Stimulated activated CD8-positive, alpha-beta memory T cell treated with anti-CD3 and anti-CD28 coated beads, Interleukin-7, amount 100 ng/mL, for 4 hours (primary cell): ENCODE measurements at places on chromosomes 16 and 17.

GRCh38 chr17:77394540-77395295, 253.9 kb downstream of the SEC14L1 start:
- no peak for DNase-seq

GRCh38 chr16:82882982-82883835, 256.4 kb downstream of the CDH13 start:
- no peak for DNase-seq

GRCh38 chr16:77989846-77990245, 32.5 kb upstream of the CLEC3A start:
- DNase-seq: no peak

GRCh38 chr16:53852678-53853077, 148.7 kb downstream of the FTO start:
- DNase-seq: no peak

DNA sequence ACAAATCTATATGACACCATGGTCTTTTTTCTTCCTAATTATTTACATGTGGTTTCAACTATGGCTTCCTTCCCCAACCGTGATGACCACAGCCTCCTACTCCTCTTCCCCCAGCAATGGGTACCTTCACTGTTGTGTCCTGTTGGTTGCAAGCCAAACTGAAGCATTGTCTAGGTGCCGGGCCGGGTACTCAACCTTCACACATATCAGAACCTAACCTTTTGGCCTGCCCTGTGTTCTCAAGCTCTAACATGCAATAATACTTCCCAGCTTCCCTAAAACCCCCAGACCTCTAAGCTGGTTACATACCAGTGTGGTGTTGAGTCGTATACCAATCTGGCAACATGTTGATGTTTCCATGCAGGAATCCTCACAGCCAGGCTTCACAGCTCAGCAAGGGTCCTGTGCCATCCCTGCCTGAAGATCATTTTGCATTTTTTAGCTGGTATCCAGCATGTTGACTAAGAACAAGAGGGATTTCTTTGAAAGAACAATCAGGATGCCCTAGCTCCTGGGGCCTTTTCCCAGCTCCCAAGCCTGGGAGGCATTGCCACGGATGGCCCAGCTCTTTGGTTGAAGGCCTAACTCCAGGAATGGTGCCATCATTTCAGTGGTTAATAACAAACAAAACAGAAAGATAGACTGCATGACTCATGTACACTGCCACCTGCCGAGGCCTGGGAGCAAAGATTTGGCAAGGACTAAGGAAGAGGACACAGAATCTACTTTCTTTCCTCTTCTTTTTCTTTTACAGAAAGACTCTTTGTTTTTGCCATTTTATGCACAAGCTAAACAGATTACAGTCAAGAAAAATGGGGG, 373.7 kb upstream of the SALL1 start:
- no peak for DNase-seq

DNA sequence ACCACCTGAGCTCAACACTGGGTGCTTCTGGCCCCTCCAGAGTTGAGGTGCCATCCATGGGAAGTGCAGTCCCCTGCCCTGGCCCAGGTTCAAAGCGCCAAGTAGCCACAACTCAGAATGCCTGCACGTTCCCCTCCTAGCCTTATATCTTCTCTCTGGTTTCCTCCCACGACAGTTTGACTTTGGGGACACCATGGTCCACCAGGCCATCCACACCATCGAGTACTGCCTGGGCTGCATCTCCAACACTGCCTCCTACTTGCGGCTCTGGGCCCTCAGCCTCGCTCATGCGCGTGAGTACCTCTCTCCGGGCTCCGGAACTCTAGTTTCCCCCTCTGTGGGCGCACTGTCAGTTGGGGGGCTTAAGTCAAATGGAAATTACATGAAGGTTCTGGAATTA, 22.4 kb upstream of the NAGLU start:
- no peak for DNase-seq

GRCh38 chr16:77585379-77586251, 136.7 kb upstream of the NUDT7 start:
- no peak for DNase-seq

GRCh38 chr17:56866496-56866895, 32.5 kb downstream of the DGKE start:
- DNase-seq: no peak

DNA sequence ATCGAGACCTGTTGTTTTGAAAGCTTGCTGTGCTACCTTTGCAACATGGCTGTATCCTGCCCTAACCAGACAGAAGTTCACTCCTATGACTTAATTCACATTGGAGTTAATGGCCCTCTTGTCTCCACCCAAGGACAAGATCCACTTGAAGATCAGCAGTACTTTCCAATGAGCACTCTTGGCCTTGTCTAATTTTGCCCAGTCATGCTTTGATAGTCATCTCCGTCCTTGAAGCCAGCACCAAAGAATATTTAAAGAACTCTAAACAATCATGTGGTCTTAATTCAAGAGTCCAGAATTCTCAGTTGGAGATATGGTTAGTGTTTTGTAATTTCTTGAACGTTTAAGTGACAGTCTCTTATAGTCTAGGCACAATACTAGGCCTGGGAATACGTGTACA, 775.6 kb upstream of the EEF2KMT start:
- no peak for DNase-seq

GRCh38 chr17:53168413-53168812, 654.3 kb upstream of the KIF2B start:
- no peak for DNase-seq

DNA sequence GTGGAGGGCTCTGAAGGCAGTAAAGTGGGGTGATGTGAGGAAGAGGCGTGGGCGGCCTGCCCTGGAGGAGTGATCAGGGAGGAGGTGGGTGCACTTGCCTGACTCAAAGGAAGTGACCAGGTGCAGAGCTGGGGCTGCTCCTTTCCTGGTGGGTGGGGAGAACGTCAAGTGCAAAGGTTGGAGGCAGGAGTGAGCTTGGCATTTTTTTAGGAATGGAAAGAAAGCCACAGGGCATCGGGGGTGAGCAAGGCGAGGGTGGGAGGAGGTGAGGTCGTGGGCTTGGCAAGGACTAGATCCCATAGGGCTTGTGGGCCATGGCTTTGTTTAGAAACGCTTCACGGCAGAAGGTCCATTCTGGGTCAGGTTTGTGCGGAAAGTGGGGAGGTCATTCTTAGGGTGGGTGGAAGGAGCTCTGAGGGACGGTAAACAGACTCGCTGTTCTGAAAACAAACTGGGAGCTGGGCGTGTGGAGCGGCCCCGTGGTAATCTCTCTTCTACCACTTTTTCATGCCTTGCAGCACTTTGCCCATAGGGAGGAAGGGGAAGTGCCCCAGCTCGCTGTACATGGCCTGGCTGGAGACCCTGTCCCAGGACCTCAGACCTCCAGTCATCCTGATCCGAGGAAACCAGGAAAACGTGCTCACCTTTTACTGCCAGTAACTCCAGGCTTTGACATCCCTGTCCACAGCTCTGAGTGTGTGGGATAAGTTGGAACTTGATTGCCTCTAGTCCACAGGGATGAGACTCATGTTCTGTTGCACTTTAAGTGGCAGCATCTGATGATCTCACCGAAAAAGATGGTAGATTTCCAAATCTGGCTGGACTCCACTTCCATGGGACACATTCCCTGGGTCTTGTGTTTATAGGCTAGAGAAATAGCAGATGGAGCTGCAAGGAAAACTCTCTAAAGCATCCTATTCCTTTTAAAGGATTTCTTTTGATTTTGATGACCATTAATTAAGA, 18.9 kb upstream of the HERPUD1 start:
- DNase-seq: no peak

DNA sequence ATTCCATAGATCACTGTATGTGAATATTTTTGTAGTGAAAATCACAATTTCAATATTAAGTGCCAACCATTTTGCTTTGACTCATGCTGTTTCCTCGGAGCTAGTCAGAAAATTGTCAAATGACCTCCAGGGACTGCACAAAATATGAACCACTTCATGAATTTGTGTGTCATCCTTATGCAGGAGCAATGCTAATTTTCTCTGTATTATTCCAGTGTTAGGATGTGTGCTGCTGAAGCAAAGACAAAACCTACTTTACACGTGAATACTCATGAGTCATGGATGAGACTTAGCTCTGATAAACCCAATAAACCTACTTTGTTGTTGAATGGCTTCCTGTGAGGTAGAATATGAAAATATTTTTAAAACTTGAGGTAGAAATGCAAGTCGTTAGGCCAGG, 65.2 kb downstream of the SHCBP1 start:
- no peak for DNase-seq

DNA sequence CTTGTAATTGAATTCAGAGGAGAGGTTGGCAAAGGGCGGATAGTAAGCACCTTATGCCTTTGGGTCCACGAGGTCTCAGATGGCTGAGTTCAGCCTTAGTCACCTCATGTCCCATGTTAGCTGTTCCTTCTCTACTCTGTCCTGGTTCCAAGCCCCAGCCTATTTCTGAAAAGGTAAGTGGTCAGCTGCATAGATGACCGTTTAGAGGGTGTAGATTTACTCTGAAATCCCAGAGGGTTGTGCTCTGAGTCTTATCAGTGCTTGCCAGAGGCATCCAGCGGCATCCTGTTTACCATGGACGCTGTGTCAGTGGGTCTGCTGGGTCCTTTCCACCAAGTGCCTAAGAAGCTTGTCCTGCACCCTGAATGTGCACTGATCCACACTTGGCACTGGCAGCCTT, 1.9 kb downstream of the ZNF778 start:
- DNase-seq: no peak

DNA sequence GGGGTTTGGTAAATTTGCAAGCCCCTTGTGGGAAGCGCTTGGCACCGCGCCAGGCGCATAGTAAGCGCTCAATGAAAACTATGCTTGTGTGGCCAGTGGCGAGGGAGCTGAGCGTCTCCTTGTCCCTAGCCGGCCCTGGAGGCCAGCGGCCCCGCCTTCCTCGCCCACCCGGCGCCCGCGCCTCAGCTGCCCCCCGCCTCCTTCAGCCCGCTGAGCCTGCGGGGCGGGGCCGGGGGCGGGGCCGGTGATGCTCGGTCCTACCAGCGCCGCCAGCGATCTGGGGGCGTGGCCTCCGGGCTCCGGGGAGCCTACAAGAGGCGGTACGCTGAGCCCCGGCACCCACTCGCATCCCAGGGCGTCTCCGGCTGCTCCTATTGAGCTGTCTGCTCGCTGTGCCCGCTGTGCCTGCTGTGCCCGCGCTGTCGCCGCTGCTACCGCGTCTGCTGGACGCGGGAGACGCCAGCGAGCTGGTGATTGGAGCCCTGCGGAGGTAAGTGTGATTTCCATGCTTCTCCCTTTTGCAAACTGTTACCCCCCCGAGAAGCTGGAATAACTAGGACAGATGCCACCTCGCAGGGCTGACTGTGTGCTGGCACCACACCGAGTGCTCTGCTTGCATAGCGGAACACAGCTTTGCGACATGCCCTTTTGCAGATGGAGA, at the start of gene CRISPLD2:
Gene CRISPLD2, plus strand, starts transcription at position 342 of the 661 bp plus-strand sequence. CDS start 18,511 bp downstream, outside the sequence.
- peak; percentile 80 for DNase-seq

DNA sequence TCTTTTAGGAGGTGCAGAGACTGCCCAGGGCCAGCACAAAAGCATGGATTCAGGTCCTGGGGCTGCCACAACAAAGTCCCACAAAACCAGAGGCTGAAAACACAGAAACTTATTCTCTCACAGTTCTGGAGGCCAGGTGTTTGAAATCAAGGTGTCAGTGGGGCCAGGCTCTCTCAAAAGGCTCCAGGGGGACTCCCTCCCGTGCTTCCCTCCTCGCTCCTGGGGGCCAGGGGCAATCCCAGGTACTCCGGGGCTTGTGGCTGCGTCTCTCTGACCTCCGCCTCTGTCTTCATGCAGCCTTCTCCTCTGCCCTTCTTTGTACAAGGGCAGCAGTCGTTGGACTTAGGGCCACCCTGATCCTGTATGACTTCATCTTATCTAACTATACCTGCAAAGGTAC, 8.3 kb upstream of the RBFOX3 start:
- DNase-seq: no peak

DNA sequence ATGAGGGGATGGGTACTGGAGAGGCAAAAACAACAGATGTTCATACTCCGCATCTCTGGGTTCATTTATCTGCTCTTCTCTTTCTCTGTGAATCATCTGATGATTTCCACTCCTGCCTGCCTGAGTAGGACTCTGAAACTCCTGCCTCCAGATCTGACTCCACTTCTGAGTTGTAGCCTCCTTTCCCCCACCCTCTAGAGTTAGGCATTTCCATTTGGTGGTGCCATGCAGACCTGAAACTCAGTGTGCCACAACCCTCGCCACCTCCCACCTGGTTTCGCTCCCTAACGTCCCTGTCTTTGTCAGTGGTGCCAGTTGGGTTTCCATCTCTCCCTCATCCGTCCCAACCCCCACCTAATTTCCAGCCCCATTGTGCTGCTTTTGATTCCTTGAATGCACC, 126.2 kb downstream of the PRKCB start:
- DNase-seq: no peak

DNA sequence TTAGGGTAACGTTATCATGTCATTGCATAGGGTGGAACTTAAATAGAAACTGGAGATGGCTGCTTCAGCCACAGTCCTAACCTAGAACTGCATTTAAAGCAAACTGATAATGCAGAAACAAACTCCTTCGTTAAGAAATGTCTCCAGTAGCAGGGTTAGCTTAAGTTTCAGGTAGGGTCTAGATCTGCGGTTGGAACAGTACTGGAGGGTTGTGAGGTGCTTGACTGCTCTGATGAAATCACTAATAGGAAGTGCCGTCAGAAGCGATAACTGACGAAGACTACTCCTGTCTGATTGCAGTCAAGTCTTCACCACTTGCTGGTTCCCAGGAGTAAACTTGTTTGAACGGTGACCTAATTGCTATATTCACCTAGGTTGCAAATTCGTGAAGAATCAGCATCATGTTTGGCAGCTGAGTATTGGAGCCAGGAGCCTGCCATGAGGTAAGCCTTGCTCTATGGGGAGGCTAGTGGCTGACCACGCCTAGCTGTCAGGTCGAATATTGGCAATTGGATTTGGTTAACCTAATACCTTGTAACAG, 24.5 kb downstream of the TRPV2 start:
- no peak for DNase-seq

DNA sequence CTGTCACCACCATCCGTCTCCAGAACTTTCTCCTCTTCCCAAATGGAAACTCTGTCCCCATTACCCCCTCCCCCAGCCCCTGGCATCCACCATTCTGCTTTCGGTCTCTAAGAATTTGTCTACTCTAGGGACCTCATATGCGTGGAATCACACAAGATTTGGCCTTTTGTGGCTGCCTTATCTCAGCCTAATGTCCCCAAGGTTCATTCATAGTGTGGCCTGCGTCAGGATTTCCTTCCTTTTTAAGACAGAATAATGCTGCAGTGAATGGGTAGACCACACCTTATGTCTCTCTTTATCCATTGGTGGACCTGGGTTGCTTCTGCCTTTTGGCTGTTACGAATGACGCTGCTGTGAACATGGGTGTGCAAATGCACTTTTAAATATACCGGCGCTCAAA, 139.7 kb upstream of the PLCG2 start:
- no peak for DNase-seq
